NCI-H526 (cell line): ENCODE measurements at places on chromosomes 1 and 21.

GRCh38 chr1:14495996-14496395, 102.5 kb upstream of the KAZN start:
- no peak for DNase-seq

DNA sequence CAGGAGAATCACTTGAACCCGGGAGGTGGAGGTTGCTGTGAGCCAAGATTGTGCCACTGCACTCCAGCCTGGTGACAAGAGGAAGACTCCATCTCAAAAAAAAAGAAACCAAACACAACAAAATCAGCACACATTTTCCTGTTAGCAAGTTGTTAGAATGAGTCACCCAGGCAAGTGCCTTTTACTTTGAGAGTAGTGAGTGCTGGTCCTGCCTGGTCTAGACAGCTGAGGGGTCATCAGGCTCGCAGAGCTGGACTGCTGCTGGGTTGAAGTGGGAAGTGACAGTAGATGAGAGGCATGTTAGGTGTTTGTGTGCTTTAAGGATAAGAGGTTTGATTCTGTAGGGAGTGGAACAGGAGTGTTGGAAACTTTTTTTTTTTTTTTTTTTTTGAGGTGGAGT, 31.9 kb downstream of the GNPAT start:
- DNase-seq, result no peak

DNA sequence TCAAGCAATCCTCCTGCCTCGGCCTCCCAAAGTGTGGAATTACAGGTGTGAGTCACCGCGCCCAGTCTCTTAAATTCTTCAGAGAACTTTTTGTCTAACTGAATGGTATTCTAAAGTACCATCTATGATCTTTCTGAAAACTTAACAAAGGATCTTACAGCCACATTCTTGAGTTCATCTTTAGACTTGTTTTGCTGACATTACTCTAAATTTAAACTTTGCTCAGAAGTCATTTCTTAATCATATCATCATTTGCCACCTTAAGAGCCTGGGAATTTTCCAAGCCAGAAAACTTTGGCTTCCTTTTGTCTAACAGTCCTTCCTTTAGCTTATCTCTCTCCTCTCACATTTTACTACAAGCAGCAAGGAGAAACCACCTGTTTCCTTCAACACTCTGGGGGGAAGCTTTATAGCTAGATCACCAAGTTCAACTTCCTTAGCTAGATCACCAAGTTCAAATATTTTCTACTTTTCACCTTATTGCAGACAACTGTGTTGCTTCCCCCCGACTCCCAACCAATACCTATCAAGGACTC, 5.4 kb upstream of the ZBTB8A start:
- no peak for DNase-seq

DNA sequence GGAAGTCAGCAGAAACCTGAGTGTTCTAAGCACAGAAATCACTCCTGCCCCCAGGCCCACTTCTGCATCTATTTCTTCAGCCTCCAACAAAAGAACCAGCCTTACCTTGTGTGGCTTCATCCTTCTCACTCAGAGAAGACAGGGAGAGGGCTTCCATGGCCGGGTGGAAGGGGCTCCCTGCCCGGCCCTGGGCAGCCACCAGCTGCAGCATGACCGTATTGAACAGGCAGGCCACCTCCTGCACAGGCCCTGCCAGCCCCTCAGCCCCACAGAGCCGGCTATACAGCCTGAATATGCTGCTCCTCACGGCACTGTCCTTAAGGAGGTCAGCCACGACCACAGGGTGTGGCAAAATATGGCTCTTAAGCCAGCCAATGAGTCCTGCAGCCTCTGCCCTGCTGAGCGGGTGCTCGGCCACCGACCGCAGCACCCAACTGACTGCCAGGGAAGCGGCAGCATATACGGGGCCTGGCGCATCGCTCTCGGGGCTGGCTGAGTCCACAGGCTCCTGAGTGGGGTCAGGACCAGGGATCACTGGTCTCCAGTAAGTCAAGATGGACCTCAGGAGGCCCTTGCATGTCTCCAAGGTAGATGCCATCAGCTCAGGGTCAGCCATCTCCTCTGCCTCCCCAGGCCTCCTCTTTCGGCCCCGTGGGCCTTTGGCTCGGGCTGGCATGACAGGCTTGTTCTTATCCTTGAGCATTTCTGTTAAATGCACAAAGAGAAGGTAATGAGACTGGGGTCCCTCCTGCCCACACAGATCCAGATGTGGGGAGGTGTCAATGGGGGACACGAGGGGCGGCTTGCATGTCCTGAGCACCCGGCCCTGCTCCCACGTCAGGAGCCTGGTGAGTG, 17.9 kb downstream of the MRAP start:
- no peak for DNase-seq

DNA sequence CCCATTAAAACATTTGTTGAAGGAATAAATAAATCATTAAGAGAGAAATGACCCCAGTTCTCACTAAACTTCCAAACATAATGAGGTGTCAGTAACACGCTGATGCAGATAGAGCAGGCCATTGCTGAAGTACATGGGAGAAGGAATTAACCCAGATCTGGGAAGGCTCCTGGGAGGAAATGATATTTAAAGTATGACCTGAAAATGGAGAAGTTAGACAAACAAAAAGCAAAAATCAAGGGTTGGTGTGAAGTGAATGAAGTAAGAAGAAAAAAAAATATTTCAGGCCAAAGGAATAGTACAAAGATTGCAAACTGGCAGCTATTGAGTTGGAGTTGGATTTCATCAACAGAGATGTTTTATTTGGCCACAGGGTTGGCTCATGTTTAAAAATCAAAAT, 71.4 kb downstream of the RGS2 start:
- DNase-seq, result no peak

GRCh38 chr1:50531027-50531426, 107.8 kb upstream of the DMRTA2 start:
- DNase-seq, result no peak

DNA sequence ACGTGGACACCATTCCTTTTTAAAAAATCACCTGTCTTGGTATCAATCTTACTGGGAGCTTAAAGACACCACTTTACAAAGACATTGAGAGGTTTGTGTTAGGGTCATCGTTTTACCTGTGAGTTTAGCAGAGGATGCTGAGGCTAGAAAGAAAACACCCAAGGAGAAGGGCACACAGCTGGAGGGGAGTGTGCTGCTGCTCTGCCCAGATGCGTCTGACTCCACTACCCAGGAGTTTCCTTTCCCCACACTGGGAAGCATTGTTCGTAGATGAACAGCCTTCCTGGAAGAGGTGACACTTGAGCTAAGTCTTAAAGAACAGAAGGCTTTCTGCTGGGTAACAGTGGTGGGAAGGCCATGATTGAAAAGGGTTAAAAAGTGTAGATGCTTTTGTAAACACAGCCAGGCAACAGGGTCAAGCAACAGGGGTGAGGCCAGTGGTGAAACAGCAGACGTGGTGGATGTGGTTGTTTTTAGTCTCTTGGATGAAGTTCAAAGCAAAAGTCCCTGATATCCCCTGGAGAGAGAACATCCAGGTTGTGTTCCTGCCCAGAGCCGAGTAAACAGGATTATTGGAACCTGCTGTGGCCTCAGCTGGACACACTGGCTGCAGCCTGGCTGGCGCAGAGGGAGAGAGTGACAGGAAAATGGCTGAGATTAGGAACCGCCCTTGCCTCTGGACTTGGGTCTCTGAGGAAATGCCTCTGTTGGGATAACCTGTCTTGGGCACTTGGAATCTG, 198.6 kb upstream of the JUN start:
- DNase-seq, result no peak

DNA sequence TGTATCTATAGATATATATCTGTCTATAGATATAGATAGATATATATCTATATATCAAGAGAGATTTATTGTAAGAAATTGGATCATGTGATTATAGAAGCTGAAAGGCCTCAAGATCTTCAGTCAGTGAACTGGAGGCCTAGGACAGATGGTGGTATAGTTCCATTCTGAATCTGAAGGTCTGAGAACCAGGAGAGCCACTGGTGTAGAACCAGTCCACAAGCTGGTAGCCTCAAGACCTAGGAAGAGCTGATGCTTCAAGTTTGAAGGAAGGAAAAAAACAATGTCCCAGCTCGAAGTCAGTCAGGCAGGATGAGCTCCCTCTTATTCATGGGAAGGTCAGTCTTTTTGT, 213.2 kb upstream of the JUN start:
- DNase-seq, result no peak

DNA sequence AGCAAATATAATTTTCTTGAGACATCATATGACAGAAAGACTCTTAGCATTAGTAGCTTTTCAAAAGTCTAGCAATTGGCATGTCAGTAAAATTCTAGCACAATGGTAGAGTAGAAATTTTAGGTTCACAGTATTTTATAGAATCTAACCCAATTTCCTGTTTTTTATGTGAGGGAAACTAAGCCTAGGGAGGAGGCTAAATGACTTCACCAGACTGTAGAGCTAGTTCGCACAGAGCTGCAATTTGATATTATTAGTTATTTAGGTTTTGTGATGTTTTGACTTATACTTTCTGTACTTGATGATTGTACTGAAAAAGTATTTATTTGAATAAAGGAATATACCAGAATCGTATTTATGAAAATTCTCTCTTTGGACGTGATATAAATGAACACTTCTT, 68.5 kb downstream of the CACHD1 start:
- no peak for DNase-seq

DNA sequence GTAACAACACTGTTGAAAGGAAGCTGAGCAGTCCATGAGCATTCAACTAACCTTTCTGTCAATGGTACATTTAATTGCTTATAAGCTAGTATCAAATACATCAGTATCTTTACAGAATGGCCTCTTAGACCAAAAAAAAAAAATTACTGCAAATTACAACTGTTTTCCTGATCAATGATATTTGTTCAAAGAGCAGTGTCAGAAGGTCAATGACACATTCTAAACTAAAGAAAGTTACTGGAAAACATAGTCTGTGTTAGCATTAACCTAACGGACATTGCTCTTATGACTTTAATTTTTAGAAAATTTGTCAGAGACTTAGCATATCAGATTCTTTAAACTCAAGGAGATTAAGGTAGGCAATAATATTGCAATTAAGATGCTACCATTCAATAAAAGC, 162.5 kb downstream of the KCNT2 start:
- no peak for DNase-seq

DNA sequence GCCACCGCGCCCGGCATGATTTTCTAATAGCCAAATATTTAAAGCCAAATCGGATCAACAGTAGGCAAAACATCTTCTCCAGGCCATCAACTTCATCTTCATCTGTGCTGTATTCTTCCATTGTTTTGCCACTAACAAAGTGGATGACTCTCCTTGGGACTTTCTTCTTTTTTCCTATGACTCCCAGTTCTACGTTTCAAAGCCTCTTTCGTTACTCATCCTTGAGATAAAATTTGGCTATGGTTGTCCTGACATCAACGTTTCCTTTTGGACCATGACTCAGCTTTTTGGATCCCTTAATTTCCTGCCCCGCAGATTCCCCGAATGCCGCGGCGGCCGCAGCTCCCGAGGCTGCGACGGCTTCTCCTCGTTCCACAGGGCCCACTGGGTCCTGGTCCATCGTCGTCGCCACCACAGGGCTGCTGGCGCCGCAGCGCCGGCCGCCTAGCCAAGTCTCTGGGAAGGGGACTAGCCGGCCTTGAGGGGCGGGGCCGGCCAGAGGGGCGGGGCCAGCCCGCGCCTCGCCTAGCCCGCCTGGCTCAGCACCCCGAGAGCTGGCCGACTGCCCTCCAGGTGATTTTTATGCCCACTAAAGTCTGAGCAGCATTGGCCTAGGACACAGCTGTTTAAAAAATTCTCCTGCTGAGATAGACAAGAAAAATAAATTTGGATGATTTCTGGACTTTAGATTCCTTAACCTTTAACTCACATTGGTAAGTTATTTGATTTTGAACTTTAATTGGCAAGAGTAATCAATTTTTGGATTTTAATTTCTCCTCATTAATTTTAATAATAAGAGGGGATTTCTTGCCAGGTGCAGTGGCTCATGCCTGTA, 93.9 kb downstream of the ADCY10 start:
- DNase-seq, result peak; percentile 92

- DNase-seq, result no peak
These were observed 22.5 kb upstream of the KCTD3 start for GRCh38 chr1:215544566-215544965.

DNA sequence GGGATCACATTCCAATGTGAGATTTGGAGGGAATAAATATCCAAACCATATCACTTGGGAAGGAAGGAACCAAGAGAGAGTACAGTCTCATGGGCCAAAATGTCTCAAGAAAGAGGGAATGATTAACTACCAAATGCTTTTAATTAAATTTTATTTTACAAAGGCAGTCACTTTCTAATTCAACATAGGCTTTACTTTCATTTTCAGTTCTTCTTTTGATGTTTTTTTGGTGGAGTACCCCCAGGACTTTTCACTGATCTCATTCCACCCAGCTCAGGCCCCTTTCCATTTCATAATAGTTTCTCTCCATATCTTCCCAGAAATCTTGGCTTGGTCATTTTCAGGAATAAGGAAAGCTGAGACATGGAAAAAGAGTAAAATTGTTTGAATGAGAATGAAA, 5.1 kb upstream of the SLAMF7 start:
- DNase-seq, result no peak

- no peak for DNase-seq
These were observed 21.5 kb upstream of the RNF187 start for GRCh38 chr1:228465571-228466146.

- no peak for DNase-seq
These were observed 327.1 kb downstream of the DISC1 start for GRCh38 chr1:231953660-231954059.

- peak; percentile 41 for DNase-seq
These were observed 1.0 kb downstream of the PRDX6 start for GRCh38 chr1:173478094-173478674.

GRCh38 chr1:223401873-223402789, 8.9 kb downstream of the CCDC185 start:
- DNase-seq, result no peak

DNA sequence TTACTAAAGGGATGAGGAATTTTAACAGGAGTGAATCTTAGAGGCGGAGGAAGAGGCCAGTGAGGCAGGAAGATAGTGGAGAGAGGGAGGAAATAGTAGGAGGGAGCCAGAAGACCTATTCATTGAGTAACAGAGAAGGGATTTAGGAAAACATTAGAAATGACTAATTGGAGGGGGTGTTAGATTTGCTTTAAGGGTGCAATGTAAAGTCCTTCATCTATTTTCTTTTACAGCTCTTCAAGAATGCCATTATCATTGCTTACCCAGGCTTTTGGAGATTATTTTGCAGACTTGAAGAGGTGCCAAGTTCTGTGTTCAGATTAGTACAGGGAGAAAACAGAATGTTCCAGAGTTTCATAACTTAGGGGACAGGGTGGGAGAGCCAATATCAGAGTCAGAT, 33.8 kb downstream of the OR10J1 start:
- no peak for DNase-seq

DNA sequence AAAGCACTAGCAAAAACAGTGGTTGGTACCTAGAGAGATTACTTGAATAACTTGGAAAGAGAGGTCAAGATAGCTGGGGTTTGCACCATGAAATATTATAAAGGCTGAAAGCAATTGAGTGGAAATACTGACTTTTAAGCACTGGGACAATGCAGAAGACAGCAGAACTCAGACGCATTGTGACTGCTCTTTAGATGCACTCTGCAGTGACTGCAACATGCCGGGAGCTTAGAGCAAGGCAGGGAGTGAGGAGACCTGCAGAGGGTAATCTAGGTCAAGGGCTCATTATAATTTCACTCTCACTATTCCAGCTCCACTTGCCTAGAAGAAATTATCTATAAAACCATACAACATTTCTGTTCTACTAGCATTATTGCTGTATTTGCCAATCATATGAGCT, 36.6 kb downstream of the OLFM3 start:
- no peak for DNase-seq
